Motor neuron (in vitro differentiated cells): ENCODE measurements at places on chromosomes 16 and 17.
A peak's percentile ranks its signal among the peaks of the same experiment; 100 is the strongest.

DNA sequence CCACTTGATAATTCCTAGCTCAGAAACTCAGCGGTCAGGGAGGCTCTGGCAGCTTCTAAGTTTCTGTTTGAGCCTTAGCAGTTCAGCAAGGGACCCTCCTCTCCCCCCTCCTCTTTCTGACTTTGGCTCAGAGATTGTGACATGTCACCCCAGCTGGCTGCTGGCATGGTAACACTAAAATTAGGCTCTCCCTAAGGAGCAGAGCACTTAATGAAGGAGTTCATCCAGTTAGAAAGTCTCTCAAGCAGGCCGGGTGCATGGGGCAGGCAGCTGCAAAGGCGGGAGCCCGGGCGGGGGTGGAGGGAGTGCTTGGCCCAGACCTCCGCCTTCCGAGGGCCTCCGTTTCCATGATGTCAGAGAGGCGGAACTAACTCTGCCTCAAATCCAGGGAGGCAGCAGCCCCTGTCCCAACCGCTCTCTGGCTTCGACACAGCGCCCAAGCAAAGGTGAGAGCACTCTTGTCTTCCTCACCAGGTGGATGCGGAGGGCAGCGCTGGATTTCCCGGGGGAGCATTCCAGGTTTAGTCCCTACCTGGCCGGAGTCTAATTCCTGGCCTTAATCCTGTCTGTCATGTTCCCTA lies 128.0 kb upstream of the PLCG2 start:
- peak; percentile 59 for ATAC-seq

GRCh38 chr17:65783845-65784334 lies 222.4 kb upstream of the AXIN2 start:
- peak; percentile 73 for ATAC-seq

GRCh38 chr17:9935408-9935807 lies 30.3 kb upstream of the RCVRN start:
- ATAC-seq = no peak

DNA sequence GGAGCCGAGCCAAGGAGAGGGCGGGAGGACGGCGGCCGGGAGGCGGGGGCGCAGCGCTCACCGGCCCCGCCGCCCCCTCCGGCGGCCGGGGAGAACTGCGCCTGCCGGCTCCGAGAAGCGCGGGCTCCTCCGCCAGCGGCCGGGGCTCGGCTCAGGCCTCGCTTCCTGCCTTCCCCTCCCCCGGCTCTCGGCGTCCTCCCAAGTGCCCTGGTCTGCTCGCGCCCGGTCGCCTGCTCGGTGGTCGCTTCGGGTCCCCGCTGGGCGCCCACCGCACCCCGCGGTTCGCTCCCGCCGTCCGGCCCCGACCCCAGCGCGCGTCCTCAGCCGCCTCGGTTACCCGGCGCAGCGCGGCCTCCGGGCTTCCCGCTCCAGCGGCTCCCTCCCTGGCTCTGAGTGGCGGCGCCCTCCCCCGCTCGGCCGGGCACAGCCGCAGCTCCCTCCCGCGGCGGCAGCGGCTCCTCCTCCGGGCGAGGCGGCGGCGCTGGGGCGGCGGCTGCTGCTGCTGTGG lies 313 bp downstream of the UBTF start:
- ATAC-seq = peak; percentile 37

DNA sequence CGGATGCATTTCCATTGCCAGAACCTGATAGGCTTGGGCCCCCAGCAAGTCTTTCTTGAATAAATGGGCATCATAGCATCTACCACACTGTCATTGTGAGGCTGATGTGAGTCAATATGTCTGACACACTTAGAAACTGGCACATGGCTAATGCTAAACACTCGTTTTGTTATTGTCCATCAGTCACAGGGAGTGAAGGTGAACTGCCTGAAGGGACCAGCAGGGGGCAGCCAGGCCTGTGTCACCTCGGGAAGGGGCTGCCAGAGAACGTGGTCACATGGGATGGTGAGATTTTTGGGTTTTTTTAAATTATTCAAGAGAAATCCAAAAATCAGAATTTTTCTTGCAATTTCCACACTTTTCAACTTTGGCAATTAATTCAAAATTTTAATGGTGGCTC lies 831 bp upstream of the RCVRN start:
- peak; percentile 49 for ATAC-seq

DNA sequence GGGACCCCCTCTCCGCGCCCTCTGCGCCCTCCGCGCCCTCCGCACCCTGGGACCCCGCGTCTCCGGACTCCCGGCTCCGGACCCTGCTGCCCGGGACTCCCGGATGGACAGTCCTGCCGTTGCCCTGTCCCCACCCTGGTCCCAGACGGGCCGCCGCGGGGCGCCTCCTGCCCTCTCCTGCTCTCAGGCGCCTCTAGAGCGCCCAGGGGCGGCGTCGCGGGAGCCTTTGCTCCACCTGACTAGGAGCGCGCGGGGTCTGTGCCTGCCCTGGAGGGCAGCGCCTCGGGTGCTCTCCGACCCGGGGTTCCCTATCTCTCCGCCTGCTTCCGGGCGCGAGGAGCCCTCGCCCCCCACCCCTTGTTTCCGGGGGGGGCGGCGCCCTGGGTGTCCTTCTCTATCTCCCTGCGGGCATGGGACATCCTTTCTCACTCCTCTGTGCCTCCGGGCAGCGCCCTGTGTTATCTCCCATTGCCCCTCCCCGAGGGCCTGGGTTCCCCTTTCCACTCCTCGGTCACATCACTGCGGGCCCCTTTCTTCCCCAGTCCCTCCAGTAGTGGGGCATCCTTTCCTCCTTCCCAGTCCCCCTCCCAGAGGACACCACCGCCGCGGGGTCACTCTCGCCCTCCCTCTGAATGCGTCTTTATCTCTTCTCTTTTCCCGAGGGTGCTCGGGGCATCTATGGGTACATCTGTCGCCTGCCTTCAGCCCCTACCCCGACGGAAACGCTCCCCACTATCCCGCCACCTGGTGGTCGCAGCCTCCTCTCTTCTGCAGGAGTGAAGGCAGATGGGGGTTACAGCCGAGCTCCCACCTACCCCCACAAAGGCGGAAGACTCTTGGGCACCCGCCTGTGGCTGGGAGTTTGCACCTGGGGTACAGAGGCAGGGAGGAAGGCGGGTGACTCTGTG lies 875 bp downstream of the PRKCB start:
- ATAC-seq = no peak

DNA sequence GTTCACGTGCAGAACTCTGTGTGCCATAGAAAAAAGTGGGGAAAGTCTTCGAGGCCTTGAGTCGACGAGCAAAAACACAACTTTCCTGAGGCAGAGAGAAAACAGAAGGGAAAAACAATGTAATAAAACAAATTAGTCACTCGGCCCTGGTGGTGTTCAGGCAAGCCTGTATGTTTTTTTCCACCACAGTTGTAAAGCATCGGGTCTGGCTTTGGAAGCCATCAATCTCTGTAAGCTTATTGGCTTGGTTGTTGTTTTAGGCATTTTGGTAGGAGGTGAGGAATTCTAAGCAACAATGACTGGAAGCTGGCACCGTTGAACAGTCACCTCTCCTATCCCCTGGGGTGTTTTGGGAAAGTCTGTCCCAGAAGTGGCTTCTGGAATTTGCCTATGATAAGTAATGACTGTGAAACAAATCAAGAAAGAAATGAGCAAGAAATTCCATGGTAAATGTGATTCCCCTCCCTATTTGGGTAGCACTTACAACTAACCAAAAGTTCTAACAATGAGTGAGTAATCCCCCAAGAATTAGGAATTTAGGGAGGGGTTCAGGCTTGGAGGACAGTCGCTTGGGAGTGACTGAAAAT lies 2.8 kb downstream of the CDH13 start:
- ATAC-seq = no peak

DNA sequence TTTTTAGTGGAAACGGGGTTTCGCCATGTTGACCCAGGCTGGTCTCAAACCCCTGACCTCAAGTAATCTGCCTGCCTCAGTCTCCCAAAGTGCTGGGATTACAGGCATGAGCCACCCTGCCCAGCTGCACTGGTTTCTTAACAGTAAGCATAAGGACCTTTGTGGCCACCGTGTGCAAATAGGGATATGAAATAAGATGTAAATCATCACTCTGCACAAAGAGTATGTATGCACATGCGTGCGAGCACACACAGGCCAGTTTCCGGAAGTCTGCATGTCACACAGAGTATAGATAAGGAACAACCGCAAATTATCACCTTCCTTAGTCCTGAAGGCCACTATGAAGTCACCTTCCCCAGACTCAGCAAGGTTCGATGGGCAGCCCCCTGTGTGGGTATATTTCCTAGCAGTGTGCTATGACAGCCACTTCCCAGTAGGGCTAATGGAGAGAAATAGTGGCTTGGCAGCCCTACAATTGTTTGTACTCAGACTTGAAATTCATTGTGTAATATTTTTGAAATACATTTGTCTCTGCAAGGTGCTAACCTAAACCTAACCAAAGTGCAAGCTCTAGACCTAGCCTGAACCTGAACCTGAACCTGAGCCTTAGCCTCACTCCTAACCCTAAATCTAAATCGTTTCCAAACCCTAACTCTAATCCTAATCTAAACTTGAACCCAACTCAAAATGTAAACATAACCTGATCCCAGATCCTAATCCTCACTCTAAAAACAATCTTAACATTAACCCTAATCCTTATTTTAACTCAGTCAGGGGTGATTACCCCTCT lies 48.4 kb upstream of the SKAP1 start:
- peak; percentile 68 for ATAC-seq

DNA sequence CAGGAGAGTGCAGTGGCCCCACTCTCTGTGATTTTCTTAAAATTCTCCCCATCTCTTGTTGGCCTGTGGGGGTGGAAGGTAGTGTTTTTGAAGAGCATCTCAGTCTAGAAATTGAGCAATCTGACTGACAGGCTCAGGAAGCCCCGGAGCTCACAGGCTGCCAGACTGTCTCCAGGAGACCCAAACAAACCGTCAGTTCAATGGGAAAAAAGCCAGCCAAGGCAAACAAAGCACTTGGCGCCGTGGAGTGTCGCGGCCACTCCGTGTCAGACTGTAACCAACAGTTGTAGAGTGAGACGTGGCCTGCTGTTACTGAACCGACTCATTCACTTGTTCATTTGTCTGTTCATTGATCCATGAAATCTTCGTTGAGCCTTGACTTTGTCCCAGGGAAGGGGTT lies 33.7 kb downstream of the RGS9 start:
- ATAC-seq = no peak

DNA sequence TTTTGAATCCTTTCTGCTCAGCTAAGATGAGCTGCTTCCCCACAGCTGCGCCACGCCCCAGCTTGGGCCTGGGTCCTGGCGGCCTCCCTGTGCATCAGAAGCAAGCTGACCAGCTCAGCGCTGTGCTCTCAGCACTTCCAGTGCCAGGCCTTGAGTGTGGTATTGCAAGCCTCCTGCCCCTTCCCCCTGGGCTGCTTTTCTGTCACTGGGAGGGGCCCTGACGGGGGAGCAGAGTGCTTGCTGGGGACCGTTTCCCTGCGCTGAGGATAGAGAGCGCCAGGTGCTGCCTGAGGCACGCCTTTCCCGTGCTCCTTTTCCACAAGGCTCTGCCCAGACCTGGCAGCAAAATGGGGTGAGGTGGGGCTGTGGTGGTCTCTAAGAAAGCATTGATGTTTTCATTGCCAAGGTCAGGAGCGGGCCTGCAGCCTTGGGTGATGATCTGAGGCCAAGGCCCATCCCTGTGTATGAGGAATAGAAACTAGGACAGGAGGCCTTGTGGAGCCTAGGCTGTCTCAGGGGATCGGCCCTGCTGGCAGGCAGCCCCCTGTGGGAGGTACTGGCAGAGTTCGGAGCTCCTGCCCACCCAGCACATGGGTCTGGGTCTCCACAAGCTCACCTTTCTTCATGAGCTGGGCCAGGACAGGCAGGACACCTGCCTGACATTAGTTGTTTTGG lies 29.7 kb downstream of the POLR3E start:
- no peak for ATAC-seq

DNA sequence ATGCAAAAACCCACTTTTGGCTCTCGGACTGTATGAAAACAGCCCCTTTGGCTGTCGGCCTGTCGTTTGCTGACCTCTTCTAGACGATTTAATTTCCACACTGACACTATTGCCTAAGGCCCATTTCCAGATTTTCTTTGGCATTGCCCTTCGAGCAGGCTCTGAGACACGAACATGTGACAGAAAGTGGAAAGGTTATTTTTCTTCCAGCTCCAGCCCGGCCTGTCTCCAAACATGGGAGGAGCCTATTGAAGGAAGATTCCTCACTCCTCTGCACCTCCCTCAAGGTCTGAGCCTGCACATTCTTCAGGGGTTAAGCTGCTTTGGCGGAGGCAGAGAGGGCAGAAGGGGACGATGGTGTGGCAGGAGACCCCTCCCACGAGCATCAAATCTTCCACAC lies 85.9 kb upstream of the FOXF1 start:
- ATAC-seq = no peak

- no peak for ATAC-seq
These were observed 95.4 kb downstream of the CLEC16A start for GRCh38 chr16:11039726-11040125.

DNA sequence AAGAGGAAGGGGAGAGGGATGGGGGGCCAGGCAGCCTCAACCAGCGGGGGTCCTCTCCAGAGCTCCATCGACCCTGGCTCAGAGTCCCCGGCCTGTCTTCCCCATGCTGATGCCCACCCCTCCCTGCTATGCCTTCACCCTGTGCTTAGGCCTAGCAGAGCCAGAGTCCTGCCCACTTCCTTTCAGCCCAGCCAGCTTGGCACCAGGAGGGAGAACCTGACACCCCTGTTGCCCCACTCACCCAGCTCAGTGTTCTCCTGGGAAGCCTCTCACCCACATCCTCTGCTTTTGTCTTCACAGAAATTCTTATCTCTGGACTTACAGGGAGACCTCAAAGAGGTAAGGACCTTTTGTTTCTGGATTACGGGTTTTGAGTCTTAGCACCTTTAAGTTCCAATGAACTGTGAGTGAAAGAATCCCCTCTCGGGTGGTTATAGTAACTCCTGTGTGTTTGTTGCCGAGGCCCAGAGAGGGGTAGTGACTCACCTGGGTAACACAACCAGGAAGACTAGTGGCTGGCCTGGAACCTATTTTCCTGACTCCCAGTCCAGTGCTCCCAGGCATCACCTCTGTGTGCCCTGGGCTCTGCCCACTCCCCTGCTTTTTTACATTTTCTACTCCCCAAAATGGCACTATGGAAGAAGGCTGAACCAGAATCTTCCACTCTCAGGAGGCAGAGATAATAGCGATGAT lies 53.3 kb downstream of the CES1 start:
- no peak for ATAC-seq

DNA sequence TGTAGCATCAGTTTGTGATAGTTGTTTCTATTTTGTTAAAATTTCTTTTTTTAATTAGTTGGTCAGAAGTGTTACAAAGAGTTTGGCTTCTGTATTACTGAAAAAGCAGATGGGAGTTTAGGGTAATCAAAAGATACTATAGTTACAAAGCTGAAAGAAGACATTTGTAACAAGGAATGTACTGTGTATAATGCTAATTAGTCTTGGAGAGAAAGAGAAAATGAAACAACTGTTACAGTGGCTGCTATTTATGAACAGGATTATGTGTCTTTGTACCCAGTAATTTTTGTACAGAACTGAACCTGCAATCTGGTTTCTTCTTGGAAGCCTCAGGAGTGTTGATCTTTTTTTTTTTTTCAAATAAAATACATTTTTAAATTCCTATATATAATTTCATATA lies 14.3 kb downstream of the GDPD1 start:
- ATAC-seq = no peak

GRCh38 chr16:17328932-17329331 lies 141.8 kb downstream of the XYLT1 start:
- peak; percentile 84 for ATAC-seq

- no peak for ATAC-seq
These were observed 12.5 kb downstream of the RBFOX1 start for GRCh38 chr16:7344830-7345780.
